T-helper 17 cell (primary cell): ENCODE measurements at places on chromosomes 13 and 19. TPM values are rescaled to one million over a fixed set of nuclear protein-coding genes. Genes with fewer than 3 reads are reported as not detected.

- no peak for DNase-seq
Measured at GRCh38 chr19:41225238-41226052, 6.4 kb downstream of the AXL start.

DNA sequence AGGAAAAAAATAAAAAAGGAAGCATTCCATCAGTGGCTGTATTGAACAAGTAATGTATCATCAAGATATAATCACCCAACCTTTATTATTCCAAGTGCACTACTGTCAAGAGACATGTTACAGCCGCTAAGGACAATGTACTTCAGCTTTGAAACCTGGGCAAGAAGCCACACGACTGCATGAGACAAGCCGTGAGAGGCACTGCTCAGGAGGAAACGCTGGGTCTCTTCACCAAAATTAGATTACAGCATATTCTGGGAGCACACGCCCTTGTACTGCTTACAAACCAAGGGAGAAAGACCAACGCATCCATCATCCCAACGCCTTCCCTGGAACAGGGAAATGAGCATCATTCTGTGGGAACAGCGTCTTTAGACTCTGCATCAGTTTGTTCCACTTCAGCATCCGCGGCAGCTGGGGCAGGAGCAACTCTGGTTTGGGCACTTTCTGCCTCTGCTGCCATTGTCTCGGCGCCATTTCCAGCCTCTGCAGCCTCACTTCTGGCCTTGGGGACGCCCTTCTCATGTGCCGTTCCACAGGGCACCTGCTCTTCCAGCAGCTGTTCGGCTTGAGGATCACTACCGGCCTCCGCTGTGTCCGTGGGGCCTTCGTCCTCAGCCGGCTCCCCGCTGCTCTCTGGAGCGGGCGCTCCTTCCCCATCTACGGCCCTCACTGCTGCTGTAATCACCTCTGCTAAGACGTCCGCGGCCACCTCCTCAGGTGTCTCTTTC is 22.4 kb upstream of the BRD4 start:
- no peak for DNase-seq

DNA sequence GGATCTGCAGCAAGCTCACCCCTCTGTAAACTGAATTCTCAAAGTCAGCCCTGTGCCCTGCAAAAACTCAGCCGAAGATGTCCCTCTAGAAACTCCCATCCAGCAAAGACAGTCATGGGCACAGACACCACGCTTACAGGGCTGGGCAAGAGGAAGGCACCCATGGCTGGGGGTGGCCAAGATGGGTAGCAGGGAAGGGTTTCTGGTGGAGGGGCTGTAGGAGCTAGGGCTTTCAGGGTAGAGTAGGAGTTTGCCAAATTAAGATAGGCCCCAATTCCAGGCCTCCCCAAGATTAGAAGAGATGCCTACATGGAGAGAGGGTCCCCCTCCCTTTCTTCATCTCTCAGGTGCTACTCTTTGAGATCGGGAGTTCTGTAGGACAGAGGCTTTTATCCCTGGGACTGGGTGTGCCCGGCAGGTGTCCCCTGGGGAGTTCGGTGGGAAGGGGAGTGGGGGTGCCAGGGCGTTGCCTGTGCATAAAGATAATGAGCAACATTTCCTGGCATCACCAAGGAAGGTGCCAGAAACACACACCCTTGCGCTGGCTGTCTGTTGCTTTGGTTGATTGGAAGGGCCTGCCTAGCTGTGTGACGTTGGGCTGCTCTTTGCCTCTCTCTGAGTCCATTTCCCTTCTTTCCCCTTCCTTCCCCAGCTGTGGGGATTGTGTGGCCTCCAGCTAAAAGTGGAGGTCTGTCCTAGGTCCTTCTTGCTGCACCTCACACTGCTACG is 9.4 kb downstream of the NRTN start:
- no peak for DNase-seq

The USHBP1 gene
- total RNA-seq, result 0.26 TPM

The ZNF358 gene
- 5.1 TPM for total RNA-seq
